ENCODE measurements at places on chromosomes 3 and 15.

DNA sequence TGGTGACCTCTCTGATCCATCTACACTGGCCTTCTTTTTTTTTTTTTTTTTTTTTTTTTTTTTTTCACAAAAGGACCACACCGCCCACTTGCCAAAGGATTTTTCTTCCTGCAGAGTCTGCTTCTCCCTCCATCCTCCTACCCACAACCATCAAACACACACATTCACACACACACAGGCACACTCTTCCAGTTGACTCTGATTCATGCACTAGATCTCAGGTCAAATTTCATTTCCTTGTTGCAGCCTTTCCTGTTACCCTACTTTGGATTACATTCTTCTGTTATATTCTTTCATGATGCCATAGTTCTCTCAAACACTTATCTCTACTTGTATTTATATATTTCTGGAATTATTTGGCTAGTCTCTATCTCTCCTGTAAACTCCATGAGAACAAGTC lies 133.9 kb downstream of the STAC start:
- DNase-seq = no peak

DNA sequence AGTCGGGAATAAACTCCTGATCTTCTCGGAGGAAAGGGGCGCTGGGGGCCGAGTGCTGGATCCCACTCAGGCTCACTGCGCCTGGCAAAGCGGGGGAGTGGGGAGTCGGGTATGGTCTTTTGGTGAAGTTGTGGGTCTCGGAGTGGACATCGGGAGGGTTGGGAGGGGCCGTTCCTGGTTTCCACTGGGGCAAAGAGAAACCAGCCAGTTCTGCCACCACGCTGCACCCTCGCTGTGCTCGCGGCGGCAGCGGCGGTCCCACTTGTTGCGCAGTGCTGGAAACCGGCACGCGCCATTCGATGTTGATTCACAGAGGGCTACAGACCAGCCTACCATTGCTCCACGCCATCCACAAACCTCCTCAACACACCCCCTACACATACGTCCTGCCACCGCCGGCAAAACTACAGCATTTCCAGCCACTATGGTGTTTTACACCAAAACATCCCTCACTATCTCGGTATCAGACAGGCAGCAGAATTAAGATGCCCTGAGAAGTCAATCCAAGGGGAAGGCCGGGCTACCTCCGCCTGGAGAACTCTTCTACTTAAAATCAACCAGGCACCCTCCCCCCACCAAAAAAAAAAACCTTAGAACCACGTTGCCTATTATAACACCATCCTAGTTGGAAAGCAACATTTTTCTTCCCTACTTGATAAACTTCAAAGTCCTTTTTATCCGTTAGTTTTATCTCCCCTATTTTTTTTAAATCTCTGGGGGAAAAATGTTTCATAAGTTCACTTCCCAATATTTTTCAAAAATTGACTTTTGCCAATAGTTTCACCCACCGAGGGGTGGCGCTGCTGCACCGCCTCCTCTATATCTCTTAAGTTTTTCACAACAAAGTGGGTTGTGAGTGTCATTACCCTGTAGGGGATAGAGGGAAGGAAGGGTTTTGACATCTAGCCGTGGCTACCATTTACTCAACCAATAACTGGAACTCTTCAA lies 3.6 kb downstream of the BCL6 start:
- no peak for DNase-seq

DNA sequence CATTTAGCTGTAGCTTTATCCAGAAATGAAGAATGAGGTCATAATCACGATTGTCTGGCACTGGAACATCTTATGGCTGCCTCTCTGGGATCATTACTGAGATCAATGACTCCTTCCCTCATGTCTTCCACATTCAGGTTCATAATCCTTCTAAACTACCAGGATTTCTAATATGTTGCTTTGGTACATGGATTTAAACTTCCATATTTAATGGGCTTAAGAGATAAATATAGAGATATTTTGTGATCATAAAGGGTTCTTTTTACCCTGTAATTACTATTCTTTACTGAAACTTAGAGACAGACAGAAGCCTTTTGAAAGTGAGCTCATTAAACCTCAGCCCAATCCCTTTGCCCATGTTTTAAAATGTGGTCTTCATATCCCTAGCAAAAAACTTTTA lies 575.4 kb upstream of the ALCAM start:
- no peak for DNase-seq

DNA sequence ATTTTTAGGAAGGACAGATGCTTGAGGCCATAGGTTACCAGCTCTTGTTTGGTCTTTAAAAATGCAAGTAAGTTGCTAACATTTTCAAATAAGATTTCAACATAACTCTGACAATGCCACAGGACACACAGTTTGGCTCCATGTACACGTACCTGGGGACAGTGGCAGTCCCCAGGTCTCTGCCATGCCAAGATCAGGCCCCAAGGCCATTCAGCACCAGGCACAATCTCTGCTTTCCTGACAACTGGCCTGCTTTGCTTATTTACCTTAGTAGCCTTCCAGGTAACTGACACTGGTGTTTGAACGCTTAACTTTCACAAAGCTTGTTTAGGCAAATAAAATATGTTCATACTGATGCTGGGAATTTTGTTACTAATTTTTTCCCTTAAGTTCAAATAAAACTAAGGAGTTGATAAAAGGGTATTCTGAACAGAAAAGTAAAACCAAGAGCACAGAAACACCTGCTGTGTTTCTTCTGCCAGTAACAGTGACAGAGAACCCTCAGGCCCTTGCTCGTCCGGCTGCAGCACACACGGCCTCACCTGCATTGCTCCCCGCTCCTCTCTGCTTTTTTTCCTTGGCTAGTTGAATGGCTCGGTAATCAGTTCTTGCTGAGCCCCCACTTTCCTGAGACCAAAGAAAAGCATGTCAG lies 16.5 kb downstream of the ZXDC start:
- DNase-seq = no peak

DNA sequence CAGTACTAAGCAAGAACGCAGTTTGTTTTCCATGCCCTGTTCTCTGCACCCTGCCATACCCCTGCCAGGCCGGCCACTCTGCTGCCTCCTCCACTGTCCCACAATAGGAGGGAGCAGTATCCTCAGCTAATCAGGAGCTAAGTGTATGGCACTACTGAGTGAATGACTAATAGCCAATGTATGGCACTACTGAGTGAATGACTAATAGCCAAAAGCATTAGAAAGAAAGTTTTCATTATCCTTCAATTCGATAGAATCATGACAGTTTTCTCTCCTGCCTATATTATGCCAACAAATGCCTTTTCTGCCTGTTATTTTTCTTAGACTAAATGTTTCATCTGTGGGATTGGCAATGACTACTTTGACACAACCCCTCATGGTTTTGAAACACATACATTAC lies 107.5 kb upstream of the CHRM5 start:
- no peak for DNase-seq

DNA sequence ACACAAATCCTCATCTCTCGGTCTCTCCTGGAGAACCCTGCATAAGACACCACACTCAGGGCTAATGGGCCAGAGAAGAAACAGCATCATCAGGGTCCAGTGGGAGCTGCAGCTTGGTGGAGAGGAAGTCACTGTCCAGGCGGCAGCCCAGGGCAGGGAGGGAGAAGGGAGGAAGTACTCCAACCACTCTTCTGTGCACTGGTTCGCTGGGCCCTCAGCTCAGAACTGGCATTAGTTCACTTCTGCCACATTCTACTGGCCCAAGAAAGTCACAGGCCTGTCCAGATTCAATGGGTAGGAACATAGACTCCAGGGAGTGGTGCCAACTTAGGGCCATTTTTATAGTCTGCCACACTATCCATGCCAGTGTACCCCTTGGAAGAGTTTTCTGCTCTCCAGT lies 169.0 kb downstream of the ABHD5 start:
- no peak for DNase-seq

GRCh38 chr3:110343945-110344344 lies 727.7 kb upstream of the NECTIN3 start:
- DNase-seq = no peak

- no peak for DNase-seq
Measured at GRCh38 chr15:59649603-59650002, 7.7 kb downstream of the GTF2A2 start.

DNA sequence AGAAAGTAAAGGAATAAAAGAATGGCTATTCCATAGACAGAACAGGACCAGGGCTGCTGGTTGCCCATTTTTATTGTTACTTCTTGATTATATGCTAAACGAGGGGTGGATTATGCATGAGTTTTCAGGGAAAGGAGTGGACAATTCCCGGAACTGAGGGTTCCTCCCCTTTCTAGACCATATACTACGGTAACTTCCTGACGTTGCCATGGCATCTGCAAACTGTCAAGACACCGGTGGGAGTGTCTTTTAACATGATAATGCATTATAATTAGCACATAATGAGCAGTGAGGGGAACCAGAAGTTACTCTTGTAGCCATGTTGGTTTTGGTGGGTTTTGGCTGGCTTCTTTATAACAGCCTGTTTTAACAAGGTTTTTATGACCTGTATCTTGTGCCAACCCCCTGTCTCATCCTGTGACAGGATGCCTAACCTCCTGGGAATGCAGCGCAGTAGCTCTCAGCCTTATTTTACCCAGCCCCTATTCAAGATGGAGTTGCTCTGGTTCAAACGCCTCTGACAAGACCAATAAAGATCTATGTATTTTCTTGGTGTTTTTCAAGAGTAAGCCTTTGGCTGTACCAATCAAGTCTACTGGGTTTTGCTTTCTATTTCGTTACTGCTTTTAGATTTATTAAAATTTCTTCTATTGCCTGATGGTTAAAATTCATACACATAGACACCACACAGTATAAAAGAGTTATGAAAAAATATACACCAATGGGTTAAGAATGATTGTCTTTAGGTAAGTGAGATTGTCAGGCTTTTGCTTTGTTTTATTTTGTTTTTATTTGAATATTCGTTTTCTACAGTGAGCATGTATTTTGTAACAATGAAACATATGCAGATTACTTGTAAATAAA lies 37.4 kb upstream of the CTDSPL start:
- DNase-seq = no peak

DNA sequence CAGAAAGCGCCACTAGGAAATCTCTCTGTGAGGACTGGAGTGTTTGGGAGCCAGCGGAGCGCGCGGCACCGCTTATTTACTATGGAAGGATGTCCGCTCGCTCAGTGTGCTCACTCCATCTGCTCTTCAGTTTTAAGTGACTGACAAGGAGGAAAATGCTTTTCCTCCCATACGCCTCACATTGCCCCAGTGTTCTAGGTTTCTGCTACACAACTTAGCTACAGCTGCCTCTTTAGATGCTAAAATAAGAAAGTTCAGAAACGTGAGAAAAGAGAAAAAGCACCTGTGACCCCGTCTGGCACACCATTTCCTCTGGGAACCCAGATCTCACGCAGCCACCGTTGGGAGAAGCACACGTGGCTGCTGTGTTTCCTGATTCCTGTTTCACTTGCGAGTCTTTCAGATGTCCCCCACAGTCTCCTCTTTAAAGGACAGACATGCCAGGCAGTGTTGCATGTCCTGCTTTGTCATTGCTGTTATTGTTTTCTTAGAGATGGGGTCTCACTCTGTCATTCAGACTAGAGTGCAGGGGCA lies 11.7 kb upstream of the MUSTN1 start:
- no peak for DNase-seq

GRCh38 chr3:58573640-58574039 lies 3.6 kb downstream of the FAM107A start:
- DNase-seq = no peak

- no peak for DNase-seq
Measured at GRCh38 chr3:106251160-106251892, 382.5 kb upstream of the CBLB start.

DNA sequence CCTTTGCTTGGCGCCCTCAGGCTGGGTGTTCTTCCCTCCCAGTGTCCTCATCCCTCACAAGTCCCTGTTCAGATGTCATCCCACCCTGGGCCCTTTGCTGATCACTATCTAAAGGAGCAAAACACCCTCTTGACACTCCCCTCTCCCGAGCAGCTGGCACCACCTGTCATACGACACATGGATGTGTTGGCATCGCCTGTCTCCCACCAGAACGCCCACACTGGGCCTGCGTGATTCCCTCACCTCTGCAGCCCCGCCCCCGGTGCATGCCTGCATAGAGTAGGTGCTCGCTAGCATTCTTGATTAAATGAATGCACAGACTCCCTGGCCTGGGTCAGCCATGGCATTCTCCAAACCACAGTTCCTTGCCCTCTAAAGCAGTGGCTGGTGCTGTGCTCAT lies 75.8 kb downstream of the DNAJB8 start:
- DNase-seq = no peak

DNA sequence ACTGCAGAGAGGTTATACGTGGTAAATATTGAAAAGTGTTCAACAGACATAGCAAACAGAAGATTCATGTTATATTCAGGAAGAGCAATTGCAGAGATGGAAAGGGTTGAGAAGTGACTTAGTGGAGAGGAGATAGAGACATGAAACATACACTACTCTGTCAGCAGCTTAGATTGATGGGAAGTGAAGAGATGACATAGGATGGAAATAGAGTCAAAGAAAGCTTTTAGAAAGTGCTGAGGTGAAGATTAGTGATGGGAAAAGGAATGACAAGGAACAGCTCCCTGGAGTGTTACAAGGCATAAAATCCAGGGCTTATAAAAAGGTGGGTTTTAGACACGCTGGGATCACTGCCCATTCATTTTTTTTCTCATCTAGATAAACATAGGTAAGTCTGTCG lies 17.2 kb upstream of the GOLIM4 start:
- no peak for DNase-seq

- no peak for DNase-seq
Measured at GRCh38 chr3:65138556-65138955, 450.8 kb upstream of the ADAMTS9 start.

GRCh38 chr3:39125841-39126500 lies 18.5 kb downstream of the TTC21A start:
- DNase-seq = no peak

- DNase-seq = no peak
Measured at GRCh38 chr3:65936908-65937638, 101.6 kb downstream of the MAGI1 start.

- no peak for DNase-seq
Measured at GRCh38 chr3:53137221-53137620, 7.0 kb upstream of the RFT1 start.

Data from AG09309 (cell line).